LoVo (cell line): ENCODE measurements at places on chromosomes 6 and 20.

GRCh38 chr6:83474309-83474708, 38.0 kb upstream of the PRSS35 start:
- peak; percentile 27 for DNase-seq

DNA sequence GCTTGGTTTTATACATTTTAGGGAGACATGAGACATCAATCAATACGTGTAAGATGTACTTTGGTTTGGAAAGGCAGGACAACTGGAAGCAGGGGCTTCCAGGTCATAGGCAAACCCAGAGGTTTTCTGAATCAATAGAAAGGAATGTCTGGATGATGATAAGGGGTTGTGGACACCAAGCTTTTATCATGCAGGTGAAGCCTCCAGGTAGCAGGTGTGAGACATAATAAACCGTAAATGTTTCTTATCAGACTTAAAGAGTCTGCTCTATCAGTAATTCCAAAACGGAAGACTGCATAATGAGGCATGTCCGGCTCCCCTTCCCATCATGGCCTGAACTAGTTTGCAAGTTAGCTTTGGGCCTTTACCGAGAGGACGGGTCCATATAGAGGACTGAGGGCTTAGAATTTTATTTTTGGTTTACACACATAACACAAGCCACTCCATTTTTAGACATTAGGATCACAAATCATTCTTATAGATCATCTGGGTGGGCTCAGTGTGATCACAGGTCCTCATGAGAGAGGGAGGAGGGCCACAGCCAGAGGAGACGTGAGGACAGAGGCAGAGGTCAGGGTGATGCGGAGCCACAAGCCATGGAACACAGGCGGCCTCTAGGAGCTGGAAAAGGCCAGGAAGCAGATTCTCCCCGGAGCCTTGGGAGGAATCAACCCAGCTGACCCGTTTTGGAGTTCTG, 10.7 kb upstream of the SERPINB9 start:
- DNase-seq, result no peak

DNA sequence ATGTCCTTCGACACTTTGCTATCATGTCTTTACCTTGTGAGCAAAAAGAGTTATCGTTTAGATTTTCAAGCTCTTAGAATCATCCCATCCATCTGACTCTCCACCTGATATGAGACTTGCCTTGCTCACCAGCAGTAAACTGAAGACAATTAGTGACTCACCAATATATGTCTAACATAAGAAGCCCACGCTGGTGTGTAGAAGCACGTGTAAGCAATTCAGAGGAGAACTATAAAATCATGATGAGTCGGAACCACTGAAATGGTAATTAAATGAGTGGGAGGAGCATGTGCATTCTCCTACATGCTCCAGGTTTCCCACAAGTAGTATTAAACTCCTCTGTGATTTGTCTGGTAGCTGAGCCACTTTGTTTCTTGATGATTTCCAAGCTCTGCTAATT, 181.6 kb upstream of the RNF217 start:
- DNase-seq, result no peak

DNA sequence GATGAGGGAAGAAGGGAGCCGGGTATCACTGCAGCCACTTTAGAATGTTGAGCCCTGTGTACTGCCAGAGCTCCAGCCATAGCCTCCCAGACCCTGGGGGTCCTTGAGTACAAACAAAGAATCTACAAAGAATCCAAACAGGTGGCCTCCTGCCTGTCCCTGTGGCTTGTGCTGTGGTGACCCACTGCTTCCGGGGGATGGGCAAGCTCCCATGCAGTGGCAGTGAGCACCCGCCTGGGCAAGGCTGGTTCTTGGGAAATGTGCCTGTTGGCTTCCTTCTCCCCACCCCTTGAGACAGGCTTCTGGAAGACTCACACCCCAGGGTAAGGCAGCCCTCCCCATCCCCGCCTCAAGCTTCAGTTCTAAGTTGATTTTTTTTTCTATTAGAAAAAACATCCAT, 13.9 kb downstream of the SIRPA start:
- DNase-seq, result no peak

- no peak for DNase-seq
These were observed 32.9 kb downstream of the MMUT start for GRCh38 chr6:49430187-49430586.

- peak; percentile 70 for DNase-seq
These were observed 703 bp downstream of the SNX9 start for GRCh38 chr6:157823528-157824370.

DNA sequence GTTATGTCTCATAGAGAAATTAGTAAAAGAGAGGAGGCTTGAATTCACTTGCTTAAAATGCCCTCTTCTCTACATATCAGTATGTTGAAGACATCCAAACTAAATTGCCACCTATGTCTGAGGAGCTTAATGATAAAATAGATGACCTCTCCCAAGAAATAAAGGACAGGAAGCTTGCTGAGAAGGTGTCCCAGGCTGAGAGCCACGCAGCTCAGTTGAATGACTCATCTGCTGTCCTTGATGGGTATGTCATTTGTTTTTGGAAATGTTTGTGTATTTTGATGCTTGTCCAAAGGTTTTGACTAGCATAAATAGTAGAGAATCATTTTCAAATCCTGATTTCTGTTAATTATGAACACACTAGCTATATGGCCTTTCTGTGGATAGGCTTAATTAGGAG, 307.7 kb downstream of the ARHGAP18 start:
- DNase-seq, result no peak

DNA sequence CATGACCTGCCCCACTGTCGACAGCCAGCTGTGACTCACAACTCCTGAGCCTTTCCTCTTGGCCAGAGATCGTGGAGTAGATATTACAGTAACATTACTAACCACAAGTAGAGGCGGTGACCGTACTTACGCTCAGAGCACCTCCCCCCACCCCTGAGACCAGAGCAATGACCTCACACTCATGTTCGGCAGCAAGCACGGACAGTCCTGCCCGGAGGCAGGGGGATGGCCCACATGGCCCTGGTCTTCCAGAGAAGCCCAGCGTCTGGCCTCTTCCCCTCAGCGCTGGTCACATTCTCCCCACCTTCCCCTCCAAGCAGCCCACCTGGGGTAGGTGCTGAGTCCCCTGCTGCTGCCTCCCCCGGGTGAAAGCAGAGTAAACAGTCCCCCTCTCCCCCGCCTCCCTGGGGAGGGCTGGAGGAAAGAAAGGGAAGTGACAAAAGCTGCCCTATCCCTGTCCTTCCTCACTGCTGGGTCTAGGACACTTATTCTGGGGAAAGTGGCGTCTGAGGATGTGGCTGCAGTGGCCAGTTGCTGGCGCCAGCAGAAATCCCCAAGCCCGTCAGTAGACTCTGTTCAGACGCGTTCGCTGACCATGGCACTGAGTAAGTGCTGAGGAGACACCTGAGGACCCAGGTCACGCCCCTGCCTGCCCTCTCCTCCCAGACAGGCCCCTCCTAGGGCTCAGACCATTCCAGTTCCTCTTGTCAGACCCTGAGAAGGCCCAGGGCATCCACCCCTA, 68.5 kb downstream of the MRPL14 start:
- DNase-seq, result peak; percentile 66

DNA sequence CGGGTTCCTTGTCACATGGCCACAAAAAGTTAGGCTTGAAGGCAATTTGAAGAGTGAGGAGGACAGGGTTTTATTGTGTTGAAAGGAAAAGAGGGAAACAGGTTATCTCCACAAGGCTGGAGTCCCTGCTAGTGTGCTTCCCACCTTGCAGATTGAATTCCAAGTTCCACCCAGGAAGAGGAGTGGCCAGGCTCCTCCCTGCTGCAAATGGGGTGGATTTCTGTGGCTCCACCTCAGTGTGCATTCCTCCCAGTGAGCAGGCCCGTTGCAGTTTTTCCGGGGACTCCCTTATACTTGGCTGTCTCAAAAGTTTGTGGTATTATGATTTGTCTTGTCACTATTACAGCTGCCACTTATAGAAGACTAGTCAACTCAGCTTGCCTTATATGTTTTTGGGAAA, 281.8 kb upstream of the PLCB4 start:
- DNase-seq, result peak; percentile 27

GRCh38 chr6:126475449-126475848, 135.5 kb downstream of the CENPW start:
- DNase-seq, result no peak

- DNase-seq, result no peak
These were observed 132.7 kb upstream of the EYA4 start for GRCh38 chr6:133108419-133108818.
